ENCODE measurements at places on chromosomes 7 and 10.

- DNase-seq, result peak; percentile 75
Measured at GRCh38 chr10:72784551-72785351, 92.8 kb downstream of the MCU start.

GRCh38 chr7:27585781-27586447, 76.8 kb downstream of the HIBADH start:
- DNase-seq, result no peak

- no peak for DNase-seq
Measured at GRCh38 chr10:26491276-26491675, 53.1 kb downstream of the APBB1IP start.

DNA sequence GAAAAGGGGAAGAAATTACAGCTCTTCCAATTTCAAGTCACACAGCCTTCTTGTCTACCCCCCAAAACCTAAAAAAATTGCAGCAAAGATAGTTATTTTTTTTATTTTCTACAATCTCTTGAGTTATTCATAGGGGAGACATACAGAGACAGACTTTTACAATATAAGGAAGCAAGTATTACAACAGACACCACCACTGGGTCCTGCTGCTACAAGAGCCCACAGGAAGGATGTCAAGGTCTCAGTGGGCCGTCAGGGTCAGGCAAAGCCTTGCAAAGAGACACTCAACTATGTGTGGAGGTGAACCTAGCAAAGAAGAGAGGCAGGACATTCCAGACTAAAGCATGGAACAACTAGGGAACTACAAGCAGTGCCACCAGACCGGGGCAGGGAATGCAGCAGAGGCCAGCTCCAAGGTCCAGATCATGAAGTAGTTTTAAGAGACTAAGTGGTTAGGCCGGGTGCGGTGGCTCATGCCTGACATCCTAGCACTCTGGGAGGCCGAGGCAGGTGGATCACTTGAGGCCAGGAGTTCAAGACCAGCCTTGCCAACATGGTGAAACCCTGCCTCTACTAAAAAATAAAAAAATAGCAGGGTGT, 28.2 kb upstream of the ZCCHC24 start:
- DNase-seq, result peak; percentile 7

- no peak for DNase-seq
Measured at GRCh38 chr7:7786595-7786994, 68.2 kb upstream of the RPA3 start.

GRCh38 chr10:29319205-29319781, 30.4 kb downstream of the LYZL1 start:
- DNase-seq, result no peak

DNA sequence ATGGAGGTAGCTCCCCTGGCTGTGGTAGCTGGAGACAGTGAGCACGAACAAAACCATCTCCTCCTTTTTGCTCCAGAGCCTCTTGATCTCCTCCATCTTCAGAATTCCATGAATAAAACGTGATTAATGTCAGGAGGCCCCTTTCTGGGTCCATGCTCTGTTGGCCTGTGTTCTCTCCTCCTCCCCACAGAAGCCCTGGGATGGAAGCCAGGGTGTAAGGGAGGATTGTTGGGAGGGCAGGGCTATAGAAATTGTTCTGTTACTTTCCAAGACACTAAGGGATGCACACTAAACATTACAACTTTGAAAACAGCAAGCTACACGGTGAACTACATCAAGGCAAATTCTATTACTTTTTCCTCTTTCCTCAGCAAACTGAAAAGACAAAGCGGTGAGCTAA, 96.3 kb downstream of the RNF216 start:
- DNase-seq, result no peak
